ENCODE measurements at places on chromosomes 16 and 17.

DNA sequence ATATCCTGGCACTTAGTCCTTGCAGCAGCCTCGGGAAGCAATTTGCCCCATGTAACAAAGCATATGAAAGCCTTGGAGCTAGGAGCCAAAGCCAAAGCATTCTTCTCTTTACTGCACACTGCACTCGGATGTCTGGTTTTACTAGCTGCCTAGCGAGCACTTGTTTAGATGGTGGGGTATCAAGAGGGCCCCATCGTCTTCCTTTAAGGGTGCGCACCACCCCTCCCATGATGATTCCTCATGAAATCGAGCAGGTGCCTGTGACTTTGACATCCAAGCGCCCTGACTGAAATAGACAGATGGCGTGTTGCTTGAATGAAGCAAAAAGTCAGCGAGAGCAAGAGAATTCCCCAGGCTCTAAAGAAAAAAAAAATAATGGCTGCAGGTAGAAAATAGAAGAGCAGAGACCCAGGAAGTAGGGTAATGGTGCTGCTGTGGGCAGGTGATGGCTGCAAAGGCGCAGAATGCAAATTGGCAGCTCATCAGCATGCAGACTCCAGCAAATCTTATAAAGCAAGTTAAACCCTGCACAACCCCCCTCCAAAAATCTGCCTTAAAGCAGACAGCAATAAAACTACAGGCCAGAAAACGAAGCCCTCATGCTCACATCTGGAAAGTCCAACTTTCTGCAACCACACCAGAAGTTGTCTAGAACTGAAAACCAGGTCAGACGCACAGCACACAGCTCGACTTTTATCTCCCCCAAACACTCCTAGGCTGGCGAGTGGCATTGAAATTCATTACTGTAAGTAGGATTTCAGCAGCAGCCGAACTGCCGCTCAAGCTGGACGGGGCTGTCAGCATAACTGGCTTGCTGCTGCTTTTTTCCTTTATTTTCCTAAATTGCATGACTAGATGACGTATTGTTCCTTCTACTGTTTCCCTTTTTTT is 384.3 kb downstream of the RBFOX1 start:
- DNase-seq, result no peak

DNA sequence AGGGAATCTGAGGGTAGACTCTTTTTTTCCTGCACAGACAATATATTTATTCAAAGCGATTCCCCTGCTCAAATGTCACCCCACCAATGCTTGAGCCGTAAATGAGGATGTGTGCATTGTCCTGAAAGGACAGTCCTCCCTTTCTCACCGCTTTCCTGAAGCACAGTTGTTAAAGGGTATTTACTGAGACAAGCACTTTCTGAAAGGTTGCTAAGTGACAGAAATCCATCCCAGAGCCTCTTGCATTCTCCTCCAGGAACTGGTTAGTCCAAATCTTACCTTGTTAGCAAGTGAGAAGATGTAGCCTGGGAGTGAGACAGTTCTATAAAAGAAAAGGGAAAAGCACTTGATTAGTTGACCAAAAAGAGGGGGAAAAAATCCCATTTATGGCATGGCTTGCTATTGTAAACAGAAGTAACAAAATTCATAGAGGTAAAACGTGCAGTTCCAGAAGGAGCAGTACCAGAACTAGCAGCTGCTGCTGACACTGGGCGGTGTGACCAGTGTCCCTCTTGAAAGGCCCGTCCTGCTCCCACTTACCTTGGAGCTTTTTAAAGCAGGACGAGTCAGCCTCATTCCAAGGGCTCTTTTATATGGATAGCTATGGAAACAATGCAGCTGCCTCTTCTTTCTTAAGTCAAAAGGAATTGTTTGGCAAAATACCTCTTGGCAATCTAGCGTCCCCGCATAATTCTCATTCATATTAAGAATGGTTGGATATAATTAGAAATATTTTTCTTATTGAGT is at the start of gene MYH2:
Gene MYH2, minus strand, starts transcription at position 563 of the 747 bp plus-strand sequence. CDS start 1,738 bp downstream, outside the sequence.
- no peak for DNase-seq

DNA sequence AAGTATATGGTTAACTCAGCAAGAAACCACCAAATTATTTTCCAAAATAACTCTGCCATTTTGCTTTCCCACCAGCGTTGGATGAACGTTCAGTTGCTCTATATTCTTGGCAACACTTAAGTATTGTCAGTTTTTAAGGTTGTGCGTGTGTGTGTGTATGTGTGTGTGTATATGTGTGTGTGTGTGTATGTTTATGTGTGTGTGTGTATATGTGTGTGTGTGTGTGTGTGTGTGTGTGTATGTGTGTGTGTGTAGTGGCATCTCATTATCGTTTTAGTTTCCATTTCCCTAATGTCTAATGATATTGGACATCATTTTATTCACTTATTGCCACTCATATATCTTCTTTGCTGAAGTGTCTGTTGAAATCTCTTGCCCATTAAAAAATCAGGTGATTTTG is 11.2 kb upstream of the SMTNL2 start:
- no peak for DNase-seq

DNA sequence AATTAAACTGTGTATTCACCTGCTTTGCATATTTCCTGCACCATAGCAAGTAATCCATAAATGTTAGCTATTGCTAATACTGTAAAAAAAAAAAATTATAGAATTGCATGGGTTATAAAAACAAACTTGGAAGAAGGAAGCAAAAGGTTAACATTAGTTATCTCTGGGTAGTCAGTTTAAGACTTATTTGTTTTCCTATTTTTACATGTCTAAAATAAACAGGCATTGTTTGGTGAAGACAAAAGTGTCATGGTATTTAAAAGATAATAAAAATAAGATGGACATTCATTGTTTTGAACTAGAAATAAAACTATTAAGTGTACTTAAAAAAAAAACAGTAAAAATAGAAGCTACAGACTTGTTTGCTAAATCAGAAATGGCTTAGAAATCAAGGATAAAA is 313.8 kb downstream of the SOX9 start:
- DNase-seq, result no peak

DNA sequence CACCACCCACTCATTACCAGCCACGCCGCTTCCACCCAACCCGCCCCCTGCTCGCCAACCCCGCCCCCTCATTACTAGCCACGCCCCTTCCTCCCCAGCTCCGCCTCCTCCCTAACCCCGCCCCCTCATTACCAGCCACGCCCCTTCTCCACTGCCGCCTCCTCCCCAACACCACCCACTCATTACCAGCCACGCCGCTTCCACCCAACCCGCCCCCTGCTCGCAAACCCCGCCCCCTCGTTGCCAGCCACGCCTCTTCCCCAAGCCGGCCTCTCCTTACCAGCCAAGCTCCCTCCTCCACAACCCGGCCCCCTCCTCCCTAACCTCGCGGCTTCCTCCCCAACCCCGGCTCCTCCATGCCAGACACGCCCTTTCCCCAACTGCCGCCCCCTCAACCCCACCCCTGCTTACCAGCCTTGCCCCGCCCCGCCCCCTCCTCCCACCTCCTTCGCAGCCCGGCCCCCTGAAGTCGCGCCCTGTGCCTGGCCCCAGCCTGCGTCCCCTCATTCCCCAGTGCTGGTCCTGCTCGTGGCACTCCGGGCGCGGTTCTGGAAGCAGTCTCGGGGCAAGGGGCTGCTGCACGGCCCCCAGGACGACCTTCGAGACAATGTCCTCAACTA is 7.3 kb downstream of the SLC22A31 start:
- DNase-seq, result peak; percentile 59

DNA sequence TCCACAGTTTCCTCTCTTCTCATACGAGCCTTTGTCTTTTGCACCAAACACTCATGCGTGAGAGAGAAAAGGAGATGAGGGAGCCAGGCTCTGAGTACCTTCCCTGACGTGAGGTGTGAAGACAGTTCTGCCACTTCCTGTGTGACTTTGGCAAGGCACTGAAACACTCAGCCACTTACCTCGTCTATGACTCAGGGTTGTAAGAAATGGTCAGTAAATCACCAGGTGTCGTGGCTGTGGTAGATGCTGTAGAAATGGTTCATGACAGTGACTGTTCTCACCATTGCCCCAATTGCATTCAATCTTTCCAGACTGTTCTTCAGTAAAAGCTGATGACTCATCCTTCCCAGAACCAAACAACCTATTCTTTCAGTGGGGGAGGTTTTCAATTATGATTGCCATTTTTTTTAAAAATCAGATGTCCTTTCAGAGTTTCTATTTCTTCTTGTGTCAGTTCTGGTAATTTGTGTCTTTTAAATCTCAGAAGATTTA is 49.2 kb upstream of the CBFA2T3 start:
- DNase-seq, result peak; percentile 69

DNA sequence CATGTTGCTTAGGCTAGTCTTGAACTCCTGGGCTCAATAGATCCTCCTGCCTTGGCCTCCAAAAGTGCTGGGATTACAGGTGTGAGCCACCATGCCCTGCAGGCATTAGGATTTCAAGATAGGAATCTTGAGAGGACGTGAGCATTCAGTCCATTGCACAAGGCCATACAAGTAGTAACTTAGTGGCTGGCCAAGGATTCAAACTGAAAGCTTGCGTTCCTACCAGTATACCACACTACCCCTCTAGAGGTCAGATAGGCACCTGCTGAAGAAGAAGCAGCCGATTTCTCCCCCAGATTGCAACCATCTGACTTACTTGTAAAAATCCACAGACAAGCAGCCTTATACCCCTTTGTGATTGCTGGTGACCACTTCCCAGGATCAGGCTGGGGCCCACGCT is 80.9 kb downstream of the CACNG3 start:
- DNase-seq, result no peak

DNA sequence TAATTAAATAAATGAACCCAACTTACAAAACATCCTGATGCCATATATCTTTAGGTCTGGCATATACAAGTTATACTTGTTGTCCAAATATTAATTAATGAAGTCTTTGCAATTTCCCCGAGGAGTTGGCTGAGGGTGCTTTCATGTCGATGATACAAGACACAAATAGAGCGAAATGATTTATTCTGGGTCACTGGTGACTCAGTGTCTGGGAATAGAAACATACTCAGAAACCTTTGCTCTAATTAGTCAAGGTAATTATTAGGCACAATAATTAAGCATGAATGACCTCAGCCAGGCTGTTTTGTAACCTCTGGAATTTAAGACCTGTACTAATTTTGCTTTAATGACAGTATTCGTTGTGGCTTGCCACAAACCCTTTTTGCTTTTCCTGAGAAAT is 37.0 kb upstream of the HAPSTR1 start:
- no peak for DNase-seq

GRCh38 chr17:39677542-39678339 is 9.5 kb downstream of the PNMT start:
- no peak for DNase-seq

DNA sequence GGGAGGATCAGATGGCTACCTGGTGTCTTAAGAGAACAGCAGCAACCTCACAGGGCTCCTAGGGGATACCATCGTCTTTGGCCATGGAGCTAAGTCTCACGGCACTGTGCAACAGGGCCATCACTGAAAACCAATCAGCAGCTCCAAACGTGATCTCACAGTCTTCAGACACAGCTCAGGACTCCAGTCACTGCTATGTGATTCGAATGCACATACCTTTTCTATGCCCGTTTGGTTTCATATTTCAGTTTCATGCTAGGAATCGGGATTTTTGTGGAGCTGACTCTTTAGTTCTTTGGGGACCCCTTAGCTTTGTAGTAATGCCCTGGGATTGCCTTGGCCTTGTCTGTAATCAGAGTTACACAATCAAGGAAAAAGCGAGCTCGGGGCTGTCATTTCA is 162.8 kb upstream of the CDH11 start:
- no peak for DNase-seq

GRCh38 chr17:80927791-80928216 is 63.8 kb upstream of the CHMP6 start:
- DNase-seq, result no peak

DNA sequence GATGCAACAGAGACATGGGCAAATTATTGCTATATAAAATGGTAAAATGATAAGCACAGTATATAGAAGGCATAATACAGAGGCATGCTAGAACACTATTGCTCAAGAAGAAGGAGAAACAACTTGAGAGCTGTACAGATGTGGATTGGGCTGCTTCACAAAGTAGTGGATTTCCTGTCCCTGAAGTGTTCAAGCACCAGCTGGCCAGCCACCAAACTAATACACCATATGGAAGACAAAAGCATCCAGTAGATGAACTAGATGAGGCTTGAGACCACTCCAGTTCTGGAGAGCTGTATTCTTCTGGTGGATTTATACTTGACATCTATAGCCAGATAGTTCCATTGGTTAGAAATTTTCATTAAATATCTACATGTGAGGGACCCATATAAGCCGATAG is 134.1 kb upstream of the GNAO1 start:
- DNase-seq, result no peak

- DNase-seq, result no peak
Observed at GRCh38 chr16:87052506-87052905, 264.7 kb downstream of the C16orf95 start.

GRCh38 chr16:69855592-69855991 is 93.5 kb downstream of the WWP2 start:
- DNase-seq, result no peak

DNA sequence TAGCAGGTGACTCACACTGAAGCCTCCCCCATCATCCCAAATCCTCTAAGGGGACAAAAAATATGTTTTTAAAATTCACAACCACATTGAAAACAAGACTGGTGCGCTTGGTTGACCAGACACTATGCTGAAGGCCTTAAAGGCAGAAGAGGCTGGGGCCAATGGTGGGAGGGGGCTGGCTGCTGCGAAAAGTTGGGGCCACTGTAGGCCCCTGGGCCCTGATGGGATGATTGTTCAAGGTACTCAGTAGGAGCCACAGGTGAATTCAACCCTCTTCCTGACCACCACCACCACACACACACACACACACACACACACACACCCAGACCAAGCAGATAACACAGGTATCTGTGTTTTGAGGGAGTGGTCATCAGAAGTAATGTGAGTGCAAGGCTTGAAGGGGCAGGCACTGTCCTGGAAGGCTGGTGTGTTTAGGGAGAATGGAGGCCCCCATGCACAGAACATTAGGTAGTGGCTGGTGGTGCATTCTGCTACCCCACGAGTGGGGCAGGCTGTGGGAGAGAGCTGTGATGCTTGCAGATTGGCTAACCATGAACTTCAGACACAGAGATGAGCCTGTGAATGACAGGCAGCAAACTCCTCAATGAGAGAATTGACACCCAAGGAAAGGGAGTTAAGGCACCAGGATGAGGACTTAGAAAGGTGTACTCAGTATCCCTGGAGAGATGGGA is 55.0 kb downstream of the NT5M start:
- no peak for DNase-seq

DNA sequence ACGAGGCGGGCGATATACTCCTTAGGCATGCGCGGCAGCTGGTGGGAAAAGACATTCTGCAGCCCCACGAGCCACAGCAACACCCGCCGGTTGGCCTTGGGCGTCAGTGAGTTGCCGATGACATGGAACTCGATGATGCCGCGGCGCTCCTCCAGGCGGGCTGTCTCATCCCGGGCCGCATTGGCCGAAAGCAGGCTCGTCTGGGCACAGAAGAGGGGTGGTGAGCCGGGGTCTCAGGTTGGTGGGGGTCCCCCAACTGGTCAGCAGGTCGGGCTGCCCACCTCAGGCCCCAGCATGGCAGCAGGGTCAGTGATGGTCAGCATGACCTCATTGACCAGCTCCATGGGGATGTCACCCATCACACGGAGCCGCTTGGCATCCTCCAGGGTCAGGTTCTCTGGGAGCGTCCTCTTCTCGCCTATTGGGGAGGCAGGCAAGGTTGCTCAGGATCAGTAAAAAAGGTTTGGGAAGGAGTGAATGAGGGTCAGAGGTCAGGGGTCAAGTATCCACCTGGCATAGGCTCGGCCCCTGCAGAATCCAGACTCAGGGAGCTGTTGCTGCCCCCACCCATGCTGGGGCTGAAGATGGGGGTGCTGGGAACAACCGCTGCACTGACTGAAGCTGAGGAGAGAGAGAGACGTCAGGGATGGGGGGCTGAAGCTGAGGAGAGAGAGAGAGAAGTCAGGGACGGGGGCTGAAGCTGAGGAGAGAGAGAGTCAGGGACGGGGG is 3.6 kb downstream of the KAT2A start:
- DNase-seq, result no peak

- DNase-seq, result no peak
Observed at GRCh38 chr17:67107811-67108775, 63.7 kb downstream of the CACNG1 start.

All from stimulated activated CD4-positive, alpha-beta T cell treated with anti-CD3 and anti-CD28 coated beads, Interleukin-4, amount 100 ng/mL, for 24 hours (primary cell).